ENCODE measurements at places on chromosomes 1 and 21.
A peak's percentile ranks its signal among the peaks of the same experiment; 100 is the strongest.

DNA sequence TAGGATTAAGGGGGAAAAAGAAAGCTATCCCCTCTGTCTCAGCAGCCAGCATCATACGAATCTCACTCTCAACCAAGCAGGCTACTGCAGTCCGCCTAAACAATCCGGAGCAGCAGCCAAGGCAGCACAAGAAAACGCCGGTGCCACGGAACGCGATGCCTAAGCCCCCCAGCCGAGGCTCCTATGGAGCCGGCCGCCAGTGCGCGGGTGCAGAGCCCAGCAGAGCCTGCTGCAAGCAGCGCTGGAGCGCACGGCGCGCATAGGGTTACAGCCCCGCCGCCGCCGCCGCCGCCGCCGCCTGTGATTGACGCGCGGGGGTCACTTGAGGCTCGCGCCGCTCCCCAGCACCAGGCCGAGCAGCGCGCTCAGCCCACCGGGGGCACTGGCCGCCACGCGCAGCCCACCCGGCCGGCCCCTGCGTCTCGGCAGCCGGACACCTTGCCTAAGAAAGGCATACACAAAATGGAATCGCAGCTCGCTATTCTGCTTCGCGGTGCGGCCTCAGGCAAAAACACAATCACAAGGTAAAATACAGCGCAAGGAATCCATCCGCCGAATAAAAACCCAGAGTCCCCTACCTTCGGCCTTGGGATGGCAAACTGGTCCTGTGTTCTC, 780 bp downstream of the HIVEP3 start:
- DNase-seq = peak; percentile 30
- peak overlapping the region; percentile 67 for H3K4me3 ChIP-seq
- H3K36me3 ChIP-seq = no peaks in the 10 kb centered on the region

GRCh38 chr1:157673008-157673407, 27.6 kb downstream of the FCRL3 start:
- H3K27me3 ChIP-seq = no peaks in the 10 kb centered on the region
- H3K4me1 ChIP-seq = no peaks in the 10 kb centered on the region
- H3K4me3 ChIP-seq = no peak overlapping the region
- H3K36me3 ChIP-seq = no peaks in the 10 kb centered on the region

- no peaks in the 10 kb centered on the region for H3K27me3 ChIP-seq
- no peak overlapping the region for H3K4me3 ChIP-seq
- H3K4me1 ChIP-seq = no peaks in the 10 kb centered on the region
- H3K27ac ChIP-seq = no peak overlapping the region
- H3K36me3 ChIP-seq = no peaks in the 10 kb centered on the region
Observed at GRCh38 chr1:21639594-21640041, 29.5 kb downstream of the RAP1GAP start.

DNA sequence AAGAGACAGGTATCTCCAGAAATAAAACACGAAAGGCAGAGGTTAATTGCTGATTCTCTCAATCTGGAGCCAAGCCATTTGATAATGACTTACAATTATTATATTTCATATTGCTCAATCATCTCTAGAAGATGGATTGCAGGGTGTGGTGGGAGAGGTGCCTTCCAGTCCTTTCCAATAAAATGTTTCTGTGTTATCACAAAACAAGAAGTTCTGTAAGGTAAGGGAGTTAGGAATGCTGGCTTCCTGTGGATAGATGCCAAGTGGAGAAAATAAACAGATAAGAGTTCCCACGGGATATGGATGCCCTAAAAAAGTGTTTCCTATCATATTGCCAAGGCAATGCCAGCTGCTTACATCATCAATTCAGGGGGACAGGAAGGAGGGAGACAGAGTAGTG, 7.2 kb upstream of the CCN1 start:
- H3K36me3 ChIP-seq = no peaks in the 10 kb centered on the region
- peaks cover 11% of the 10 kb centered on the region for H3K4me1 ChIP-seq

GRCh38 chr1:161096015-161096414, 2.1 kb upstream of the KLHDC9 start:
- no peak for DNase-seq
- H3K36me3 ChIP-seq = peaks cover 9% of the 10 kb centered on the region
- H3K27me3 ChIP-seq = no peaks in the 10 kb centered on the region
- H3K4me3 ChIP-seq = no peak overlapping the region

DNA sequence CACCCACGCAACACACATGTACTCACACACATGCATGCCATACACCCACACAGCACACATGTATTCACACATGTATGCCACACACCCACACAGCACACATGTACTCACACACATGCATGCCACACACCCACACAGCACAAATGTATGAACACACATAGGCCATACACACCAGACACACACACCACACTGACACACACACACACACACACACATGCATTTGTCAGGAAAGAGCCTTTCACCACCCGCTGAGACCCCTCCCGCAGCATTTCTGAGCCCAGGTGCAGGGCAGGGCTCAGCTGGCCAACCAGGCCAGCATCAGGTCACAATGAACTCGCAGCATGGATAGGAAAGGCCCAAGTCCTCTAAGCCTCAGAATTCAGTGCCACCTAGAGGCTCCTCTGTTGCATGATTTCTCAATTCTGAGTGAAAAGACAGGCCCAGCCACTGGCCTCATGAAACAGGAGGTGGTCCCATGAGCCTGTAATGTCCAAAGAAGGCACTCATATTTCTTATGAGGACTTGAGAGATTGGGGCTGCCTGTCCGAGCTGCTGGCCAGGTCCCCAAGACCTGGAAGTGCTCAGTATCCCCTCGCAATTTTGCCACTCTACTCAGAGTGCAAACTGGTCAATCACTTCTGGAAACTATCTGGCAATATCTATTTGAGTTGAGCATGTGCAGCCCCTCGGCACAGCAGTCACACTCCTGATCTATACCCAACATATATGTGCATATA, 57.3 kb downstream of the PSMG1 start:
- no peak overlapping the region for H3K27ac ChIP-seq
- no peaks in the 10 kb centered on the region for H3K36me3 ChIP-seq
- H3K4me3 ChIP-seq = no peak overlapping the region
- DNase-seq = no peak
- H3K4me1 ChIP-seq = no peaks in the 10 kb centered on the region
- no peaks in the 10 kb centered on the region for H3K27me3 ChIP-seq

- no peak overlapping the region for H3K27ac ChIP-seq
- no peaks in the 10 kb centered on the region for H3K4me1 ChIP-seq
- H3K4me3 ChIP-seq = no peak overlapping the region
- H3K27me3 ChIP-seq = no peaks in the 10 kb centered on the region
Observed at GRCh38 chr21:31932470-31932764, 59.6 kb downstream of the HUNK start.

GRCh38 chr1:3632716-3633343, 8.0 kb downstream of the TPRG1L start:
- no peak overlapping the region for H3K27ac ChIP-seq
- H3K4me3 ChIP-seq = no peak overlapping the region
- no peak for DNase-seq
- peaks cover 60% of the 10 kb centered on the region for H3K36me3 ChIP-seq

DNA sequence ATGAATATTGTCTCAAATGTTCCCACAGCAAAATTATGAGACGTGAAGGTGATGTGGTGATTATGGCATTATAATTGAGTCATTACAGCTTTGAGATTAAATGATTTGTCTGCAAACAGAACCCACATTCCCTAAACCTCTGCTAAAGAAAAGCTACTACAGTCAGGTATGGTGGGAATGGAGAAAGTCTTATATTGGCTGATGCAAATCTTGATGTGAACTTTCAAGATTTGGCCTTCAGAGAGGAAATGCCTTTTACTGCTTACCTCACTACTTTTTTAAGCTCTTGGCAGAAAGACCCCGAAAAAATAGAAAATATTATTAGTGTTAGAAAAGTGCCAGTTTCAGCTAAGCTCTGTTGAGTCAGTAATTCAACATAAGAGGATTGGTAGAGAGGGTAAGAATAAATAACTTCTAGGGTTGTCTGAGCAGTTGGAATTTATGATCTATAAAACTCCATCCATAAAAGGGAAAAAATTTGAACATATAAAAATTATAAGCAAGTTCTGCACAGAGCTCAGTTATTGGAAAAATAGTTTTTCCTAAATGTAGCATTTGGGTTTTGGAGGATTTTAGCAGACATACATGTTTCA, 47.8 kb upstream of the RGS5 start:
- no peak overlapping the region for H3K4me3 ChIP-seq
- H3K36me3 ChIP-seq = no peaks in the 10 kb centered on the region
- DNase-seq = no peak
- H3K4me1 ChIP-seq = no peaks in the 10 kb centered on the region
- no peak overlapping the region for H3K27ac ChIP-seq
- no peaks in the 10 kb centered on the region for H3K27me3 ChIP-seq

GRCh38 chr1:174221681-174222080, 62.4 kb downstream of the RABGAP1L start:
- no peak for DNase-seq
- H3K4me3 ChIP-seq = no peak overlapping the region
- no peaks in the 10 kb centered on the region for H3K4me1 ChIP-seq
- no peaks in the 10 kb centered on the region for H3K27me3 ChIP-seq
- H3K27ac ChIP-seq = no peak overlapping the region
- H3K36me3 ChIP-seq = peaks cover 11% of the 10 kb centered on the region

DNA sequence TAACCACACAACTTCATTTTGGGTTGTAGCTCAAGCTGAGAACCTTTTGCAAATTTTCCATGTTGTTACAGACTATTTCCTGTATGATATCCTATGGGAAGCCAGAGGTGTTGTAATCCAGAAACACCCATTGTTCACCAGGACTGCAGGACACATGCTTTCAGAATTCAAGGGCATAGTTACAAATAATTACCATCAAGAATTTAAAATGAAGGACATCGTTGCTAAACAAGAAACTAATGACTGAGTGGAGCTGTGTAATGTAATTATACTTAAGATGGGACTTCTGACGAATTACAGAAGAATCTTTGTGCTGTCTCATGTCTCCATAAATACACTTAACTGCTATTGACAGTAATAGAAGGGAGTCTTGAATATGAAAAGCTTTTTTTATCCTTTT, 47.6 kb upstream of the HOOK1 start:
- no peak overlapping the region for H3K27ac ChIP-seq
- H3K36me3 ChIP-seq = no peaks in the 10 kb centered on the region
- H3K4me3 ChIP-seq = no peak overlapping the region
- H3K4me1 ChIP-seq = no peaks in the 10 kb centered on the region
- no peaks in the 10 kb centered on the region for H3K27me3 ChIP-seq

GRCh38 chr1:110648417-110648816, 26.3 kb downstream of the KCNA3 start:
- no peak for DNase-seq
- no peak overlapping the region for H3K4me3 ChIP-seq
- H3K27ac ChIP-seq = peak overlapping the region; percentile 56
- H3K36me3 ChIP-seq = no peaks in the 10 kb centered on the region
- peaks cover 82% of the 10 kb centered on the region for H3K4me1 ChIP-seq

DNA sequence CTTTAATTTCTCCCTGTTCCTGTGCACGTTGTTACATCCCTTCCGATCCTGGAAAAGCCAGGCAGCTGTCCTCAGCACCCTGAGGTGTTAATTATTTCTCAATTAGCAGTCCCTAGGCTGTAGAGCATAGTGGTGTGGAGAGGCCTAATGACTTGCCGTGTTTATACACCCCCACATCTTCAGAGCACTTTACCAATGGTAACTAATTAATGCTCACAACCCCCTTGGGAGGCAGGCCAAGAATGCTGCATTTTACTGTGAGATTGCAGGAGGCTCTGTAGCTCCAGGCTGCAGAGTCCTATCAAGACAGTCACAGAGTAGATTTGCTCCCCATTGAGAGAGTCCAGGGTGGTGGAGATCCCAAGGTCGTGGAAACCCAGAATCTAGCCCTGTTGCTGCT, 2.4 kb upstream of the PARS2 start:
- peaks cover 11% of the 10 kb centered on the region for H3K4me1 ChIP-seq
- no peak overlapping the region for H3K27ac ChIP-seq
- H3K36me3 ChIP-seq = no peaks in the 10 kb centered on the region
- H3K4me3 ChIP-seq = no peak overlapping the region
- DNase-seq = no peak

DNA sequence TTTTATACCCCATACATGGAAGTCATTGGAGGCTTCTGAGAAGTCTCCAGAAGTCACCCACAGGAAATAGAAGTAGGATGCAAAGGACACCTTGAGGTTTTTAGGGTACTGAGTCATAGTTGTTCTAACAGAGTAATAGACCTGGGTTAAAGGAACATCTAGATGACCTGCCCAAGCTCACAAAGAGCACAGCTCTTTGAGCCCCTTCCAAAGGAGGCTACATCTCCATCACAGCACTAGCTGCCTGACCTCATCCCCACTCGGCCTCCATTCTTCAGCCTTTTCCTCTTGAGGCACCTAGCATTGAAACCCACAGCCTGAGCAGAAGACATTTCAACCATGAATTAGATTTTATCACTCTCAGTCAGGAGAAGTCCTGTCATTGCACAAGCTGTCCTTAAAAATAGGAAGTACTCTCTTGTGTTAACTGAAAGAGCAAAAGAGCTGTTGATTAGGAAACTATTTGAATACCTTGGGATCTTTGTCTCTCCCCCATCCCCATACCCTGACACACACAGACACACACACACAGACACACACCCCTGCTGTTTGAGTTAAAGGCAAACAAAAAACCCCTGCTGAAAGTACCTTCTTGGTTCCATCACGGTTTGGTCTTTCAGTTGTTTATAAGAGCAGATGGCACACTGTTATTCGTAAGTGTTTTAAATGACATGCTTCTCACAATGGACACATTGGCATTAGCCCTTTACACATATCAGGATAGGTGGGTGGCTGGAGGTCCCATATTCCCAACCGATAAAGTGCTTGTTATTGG, 22.2 kb downstream of the MKNK1 start:
- no peak overlapping the region for H3K4me3 ChIP-seq
- H3K36me3 ChIP-seq = peaks cover 20% of the 10 kb centered on the region
- peak; percentile 28 for DNase-seq
- no peaks in the 10 kb centered on the region for H3K27me3 ChIP-seq
- no peak overlapping the region for H3K27ac ChIP-seq
